ENCODE measurements at places on chromosomes 6 and 20. TPM values are rescaled to one million over a fixed set of nuclear protein-coding genes. Genes with fewer than 3 reads are reported as not detected.

DNA sequence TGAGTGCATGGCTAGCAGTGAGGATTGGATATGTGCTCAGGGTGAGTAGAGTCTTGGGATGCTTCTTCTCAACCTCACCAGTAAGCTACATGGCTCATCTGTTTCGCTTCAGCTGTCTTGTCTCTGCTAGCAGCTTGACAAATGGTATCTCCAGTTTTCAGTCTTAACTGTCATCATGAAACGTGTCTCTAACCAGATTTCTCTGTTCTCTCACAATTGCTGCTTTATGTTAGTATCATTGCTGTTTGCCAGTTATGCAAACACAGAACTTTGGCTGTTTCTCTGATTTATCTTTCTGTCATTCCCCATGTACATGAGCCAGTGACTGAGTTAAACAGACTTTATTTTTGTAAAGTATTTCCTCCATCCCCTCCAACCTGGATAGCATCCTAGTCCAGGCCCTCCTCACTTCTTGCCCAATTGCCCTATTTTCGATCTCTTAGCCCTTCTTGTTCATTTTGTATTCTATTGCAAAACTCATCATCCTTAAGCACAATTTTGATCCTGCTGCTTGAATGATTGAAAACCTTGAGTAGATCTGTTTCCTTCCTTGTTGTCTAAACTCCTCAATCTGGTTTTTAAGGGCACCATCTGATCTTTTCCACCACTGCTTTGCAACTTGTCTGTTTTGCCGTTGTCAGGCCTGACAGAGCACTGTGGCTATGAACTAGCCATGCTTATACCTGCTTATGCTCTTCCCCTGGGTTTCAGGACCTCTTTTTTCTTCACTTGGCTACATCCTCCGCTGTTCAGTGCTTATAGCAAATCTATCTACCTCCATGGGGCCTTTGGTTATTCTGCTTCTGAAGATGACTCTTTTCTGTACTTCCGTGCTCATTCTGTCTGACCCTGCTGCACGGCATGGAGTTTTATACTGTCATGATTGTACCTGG is 37.7 kb upstream of the ADIG start:
- no peak for DNase-seq

Gene ZSCAN26
- total RNA-seq = 19.8 TPM

DNA sequence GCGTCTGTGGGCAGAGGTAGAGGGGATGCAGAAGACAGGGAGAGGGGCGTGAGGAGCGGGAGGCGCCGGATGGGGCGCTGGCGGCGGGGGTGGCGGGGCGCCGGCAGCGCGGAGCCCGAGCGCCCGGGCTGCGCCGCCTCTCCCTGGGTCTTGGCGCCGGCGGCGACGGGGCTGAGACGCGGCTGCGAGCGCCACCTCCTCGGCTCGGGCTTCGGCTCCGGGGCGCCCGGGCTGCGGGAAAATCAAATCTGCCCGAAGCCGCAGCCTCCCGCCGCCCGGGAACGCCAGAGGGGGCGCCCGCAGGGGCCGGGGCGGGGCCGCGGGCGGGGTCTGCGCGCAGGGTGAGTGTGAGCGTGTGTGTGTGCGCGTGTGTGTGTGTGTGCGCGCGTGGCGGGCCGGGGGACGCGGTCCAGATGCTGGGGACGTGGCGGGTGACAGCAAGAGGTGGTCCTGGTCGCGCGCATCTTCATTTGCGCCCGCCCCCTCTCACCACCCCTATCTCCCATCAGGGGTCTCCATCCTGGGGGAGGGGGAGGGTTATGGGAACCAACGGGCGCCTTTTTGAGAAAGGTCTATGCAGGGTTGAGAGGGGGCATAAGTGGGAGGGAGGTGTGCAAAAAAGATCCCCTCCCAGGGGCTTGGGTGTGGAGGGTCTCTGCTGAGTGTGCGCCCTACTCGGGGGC is 646 bp upstream of the CPNE5 start:
- DNase-seq = peak; percentile 51

- no peak for DNase-seq
Measured at GRCh38 chr6:39086294-39086693, 28.7 kb downstream of the SAYSD1 start.

Gene RPS6KA2
- 32.6 TPM for total RNA-seq

- DNase-seq = no peak
Measured at GRCh38 chr20:1897541-1897940, 2.3 kb downstream of the SIRPA start.

Gene RNF182
- total RNA-seq = 3.0 TPM

Gene DCDC2
- total RNA-seq = not detected

All from neural crest cell (in vitro differentiated cells).